ENCODE measurements at places on chromosomes 2 and 18. TPM values are rescaled to one million over a fixed set of nuclear protein-coding genes. Genes with fewer than 3 reads are reported as not detected.

- no peak overlapping the region for H3K27ac ChIP-seq
- DNase-seq, result no peak
- H3K4me1 ChIP-seq, result peaks cover 34% of the 10 kb centered on the region
Measured at GRCh38 chr18:74266161-74266560, 25.6 kb downstream of the CYB5A start.

DNA sequence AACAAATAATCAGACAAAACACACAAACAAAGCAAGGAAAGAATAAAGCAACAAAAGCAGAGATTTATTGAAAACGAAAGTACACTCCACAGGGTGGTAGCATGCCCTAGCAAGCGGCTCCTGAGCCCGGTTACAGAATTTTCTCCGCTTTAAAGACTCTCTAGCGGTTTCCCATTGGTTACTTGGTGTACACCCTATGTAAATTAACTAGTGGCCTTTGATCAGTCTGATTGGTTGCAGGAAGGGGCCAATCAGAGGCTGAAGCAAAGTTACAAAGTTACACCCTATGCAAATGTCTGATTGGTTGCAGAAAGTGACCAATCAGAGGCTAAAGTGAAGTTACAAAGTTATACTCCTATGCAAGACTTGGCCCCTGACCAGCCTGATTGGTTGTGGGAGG, 242.9 kb downstream of the LDLRAD4 start:
- H3K4me3 ChIP-seq, result no peak overlapping the region
- H3K4me1 ChIP-seq, result peaks cover 43% of the 10 kb centered on the region
- H3K27me3 ChIP-seq, result peaks cover 14% of the 10 kb centered on the region
- H3K36me3 ChIP-seq, result no peaks in the 10 kb centered on the region

The GAL3ST2 gene
- polyA plus RNA-seq, result not detected

GRCh38 chr2:229734410-229734809, 20.1 kb upstream of the DNER start:
- H3K36me3 ChIP-seq, result peaks cover 5% of the 10 kb centered on the region
- no peak overlapping the region for H3K4me3 ChIP-seq
- H3K27ac ChIP-seq, result no peak overlapping the region
- no peaks in the 10 kb centered on the region for H3K4me1 ChIP-seq

- no peak overlapping the region for H3K4me3 ChIP-seq
- no peaks in the 10 kb centered on the region for H3K36me3 ChIP-seq
- H3K27ac ChIP-seq, result no peak overlapping the region
Measured at GRCh38 chr18:24364177-24364576, 33.4 kb downstream of the OSBPL1A start.

DNA sequence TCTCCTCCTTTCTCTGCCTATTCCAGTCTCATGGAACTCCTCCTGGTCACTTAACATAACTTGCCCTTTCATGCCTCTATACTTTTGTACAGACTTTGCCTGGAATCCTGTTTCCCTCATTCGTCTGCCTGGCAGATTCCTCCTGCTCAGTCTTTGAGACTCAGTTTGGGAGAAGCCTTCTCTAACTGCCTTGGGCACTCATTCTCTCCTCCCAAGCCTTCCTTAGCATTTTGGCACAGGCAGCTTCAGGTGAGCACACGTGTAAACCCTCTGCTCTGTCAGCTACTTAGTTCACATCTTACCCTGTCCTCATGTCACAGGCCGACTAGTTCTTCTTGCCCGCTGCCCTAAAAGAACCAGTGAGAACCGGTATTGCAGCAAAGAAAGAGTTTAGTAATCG, 6.0 kb upstream of the FAM98A start:
- H3K27ac ChIP-seq, result no peak overlapping the region
- H3K4me3 ChIP-seq, result no peak overlapping the region
- H3K4me1 ChIP-seq, result no peaks in the 10 kb centered on the region
- peaks cover 6% of the 10 kb centered on the region for H3K36me3 ChIP-seq

GRCh38 chr2:107064750-107065149, 178.8 kb upstream of the ST6GAL2 start:
- H3K4me3 ChIP-seq, result no peak overlapping the region
- H3K27ac ChIP-seq, result no peak overlapping the region
- H3K36me3 ChIP-seq, result no peaks in the 10 kb centered on the region
- no peaks in the 10 kb centered on the region for H3K4me1 ChIP-seq
- no peaks in the 10 kb centered on the region for H3K27me3 ChIP-seq
- DNase-seq, result no peak

The HOXD9 gene
- polyA plus RNA-seq, result not detected

DNA sequence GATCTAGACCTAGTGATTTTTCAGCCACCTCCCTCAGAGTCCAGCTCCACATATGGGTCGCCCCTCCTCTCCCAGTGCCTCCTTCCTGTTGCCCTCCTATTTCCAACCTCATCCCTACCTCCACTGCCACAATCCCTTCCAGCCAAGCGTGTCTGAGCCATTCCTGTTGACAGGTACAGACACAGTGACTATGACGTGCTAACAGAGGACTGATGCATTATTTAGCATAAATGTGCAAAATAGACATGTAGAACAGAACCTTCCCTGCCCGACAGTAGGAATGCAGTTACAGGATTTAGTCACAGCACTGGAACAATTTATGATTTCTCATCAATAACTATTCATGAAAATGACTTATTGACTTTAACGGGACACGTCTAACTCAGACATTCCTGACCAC, 84.4 kb upstream of the PPP1CB start:
- no peak overlapping the region for H3K4me3 ChIP-seq
- H3K4me1 ChIP-seq, result no peaks in the 10 kb centered on the region
- no peak for DNase-seq
- H3K27ac ChIP-seq, result no peak overlapping the region
- no peaks in the 10 kb centered on the region for H3K27me3 ChIP-seq

- no peak for DNase-seq
- peaks cover 21% of the 10 kb centered on the region for H3K4me1 ChIP-seq
- no peaks in the 10 kb centered on the region for H3K36me3 ChIP-seq
- H3K27me3 ChIP-seq, result no peaks in the 10 kb centered on the region
- H3K4me3 ChIP-seq, result no peak overlapping the region
Measured at GRCh38 chr2:43027097-43027873, 199.1 kb downstream of the ZFP36L2 start.

Measured in naive B cell (primary cell).